ENCODE measurements at places on chromosomes 6 and 20. TPM values are rescaled to one million over a fixed set of nuclear protein-coding genes. Genes with fewer than 3 reads are reported as not detected.

GPX5 gene
- not detected for total RNA-seq

BYSL gene
- total RNA-seq = 21.9 TPM

NKAPL gene
- 0.52 TPM for total RNA-seq

GSTA2 gene
- under 0.01 TPM for total RNA-seq

EFCAB8 gene
- not detected for total RNA-seq

TXLNB gene
- 60.0 TPM for total RNA-seq

RSPH9 gene
- 0.52 TPM for total RNA-seq

EPHA7 gene
- total RNA-seq = 8.4 TPM

GTSF1L gene
- total RNA-seq = not detected

TRIM15 gene
- total RNA-seq = not detected

RBPJL gene
- not detected for total RNA-seq

IL17A gene
- not detected for total RNA-seq

SLC22A16 gene
- 1.0 TPM for total RNA-seq

COL9A3 gene
- total RNA-seq = 8.9 TPM

PTPRT gene
- total RNA-seq = 1.0 TPM

CALHM6 gene
- total RNA-seq = 8.9 TPM

HLA-DQA2 gene
- not detected for total RNA-seq

MEP1A gene
- not detected for total RNA-seq

C6orf15 gene
- not detected for total RNA-seq

CRISP3 gene
- total RNA-seq = not detected

SLC17A9 gene
- not detected for total RNA-seq

LAMA2 gene
- 187 TPM for total RNA-seq

CUL9 gene
- 11.0 TPM for total RNA-seq

ALDH5A1 gene
- 5.2 TPM for total RNA-seq

SHLD1 gene
- total RNA-seq = 12.5 TPM

MYH7B gene
- 19.3 TPM for total RNA-seq

All from skeletal muscle tissue (tissue), 5 donors.